ENCODE measurements at places on chromosomes 4 and X. TPM values are rescaled to one million over a fixed set of nuclear protein-coding genes. Genes with fewer than 3 reads are reported as not detected.

DNA sequence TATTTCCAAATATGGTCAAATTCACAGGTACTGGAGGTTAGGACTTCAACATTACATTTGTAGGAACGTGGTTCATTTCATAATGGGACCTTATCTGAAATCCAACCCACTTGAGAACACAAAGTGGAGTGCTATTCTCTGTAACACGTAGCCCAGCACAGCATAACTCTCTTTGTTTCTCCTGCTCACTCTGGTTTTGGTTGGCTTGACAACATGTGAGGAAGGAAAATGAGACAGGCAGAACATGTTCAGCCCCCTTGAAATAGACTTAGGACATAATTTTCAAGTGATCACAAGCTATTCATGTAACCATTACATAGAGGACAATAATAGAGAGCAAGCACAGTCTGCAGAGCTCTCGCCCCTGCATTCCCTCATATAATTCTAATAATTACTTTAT is 115.1 kb upstream of the SMIM10 start:
- DNase-seq = no peak
- H3K27me3 ChIP-seq = no peaks in the 10 kb centered on the region
- H3K4me1 ChIP-seq = peaks cover 2% of the 10 kb centered on the region
- no peaks in the 10 kb centered on the region for H3K36me3 ChIP-seq

The IL21 gene
- total RNA-seq = 0.12 TPM

- no peak overlapping the region for H3K27ac ChIP-seq
- H3K27me3 ChIP-seq = no peaks in the 10 kb centered on the region
- no peak overlapping the region for H3K4me3 ChIP-seq
- H3K4me1 ChIP-seq = no peaks in the 10 kb centered on the region
- DNase-seq = no peak
Observed at GRCh38 chrX:21004835-21005234, 369.4 kb upstream of the CNKSR2 start.

The GAGE2A gene
- total RNA-seq = 0.52 TPM

DNA sequence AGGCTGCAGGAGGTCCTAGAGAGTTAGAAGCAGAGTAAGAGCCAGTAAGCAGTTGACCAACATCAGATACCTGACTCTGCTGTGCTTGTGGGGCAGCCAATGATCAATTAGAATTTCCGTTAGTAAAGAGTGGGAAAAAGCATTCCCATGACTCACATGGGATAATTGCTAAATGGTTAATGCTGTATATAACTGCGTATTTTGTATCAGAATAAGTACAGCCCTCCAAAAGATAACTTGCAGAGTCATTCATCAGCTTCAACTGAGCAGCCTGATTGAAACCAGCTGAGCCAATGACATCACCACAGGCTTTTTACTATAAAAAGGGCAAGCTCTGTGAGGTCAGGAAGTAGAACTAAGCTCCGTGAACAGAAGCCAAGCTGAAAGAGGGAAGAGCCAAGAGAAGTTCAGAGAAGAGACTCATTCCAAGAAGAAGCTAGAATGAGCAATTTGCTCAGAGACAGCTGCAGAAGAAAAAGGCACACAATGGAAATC is 67.9 kb downstream of the PPP3CA start:
- H3K27ac ChIP-seq = no peak overlapping the region
- H3K27me3 ChIP-seq = no peaks in the 10 kb centered on the region
- no peak for DNase-seq
- no peak overlapping the region for H3K4me3 ChIP-seq
- H3K36me3 ChIP-seq = no peaks in the 10 kb centered on the region

DNA sequence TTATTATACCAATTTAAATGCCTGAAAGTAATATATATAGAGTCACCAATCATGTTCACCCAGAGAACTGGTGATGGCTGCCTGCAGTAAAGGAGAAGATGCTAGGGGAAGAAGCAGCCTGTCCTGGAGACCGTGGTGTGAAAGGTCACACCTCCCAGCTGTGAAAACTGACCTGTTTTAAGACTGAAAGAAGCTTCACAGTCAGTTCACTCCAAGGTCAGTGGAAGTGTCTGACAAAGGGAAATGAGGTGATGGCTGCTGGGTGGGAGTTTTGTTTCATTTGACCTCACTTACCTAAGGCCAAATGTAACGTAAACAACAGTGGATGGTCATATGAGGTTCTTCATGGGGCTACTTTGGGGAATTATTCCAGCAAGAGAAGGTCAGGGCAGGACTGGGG is 352.1 kb upstream of the GATB start:
- no peaks in the 10 kb centered on the region for H3K36me3 ChIP-seq
- H3K4me3 ChIP-seq = no peak overlapping the region
- no peak for DNase-seq
- no peaks in the 10 kb centered on the region for H3K27me3 ChIP-seq
- H3K4me1 ChIP-seq = no peaks in the 10 kb centered on the region

GRCh38 chr4:87258677-87259076 is 38.3 kb upstream of the KLHL8 start:
- no peaks in the 10 kb centered on the region for H3K36me3 ChIP-seq
- no peak overlapping the region for H3K4me3 ChIP-seq
- no peaks in the 10 kb centered on the region for H3K4me1 ChIP-seq
- H3K27me3 ChIP-seq = no peaks in the 10 kb centered on the region
- DNase-seq = no peak

The MAGEA2B gene
- 21.8 TPM for total RNA-seq

- no peaks in the 10 kb centered on the region for H3K27me3 ChIP-seq
- no peaks in the 10 kb centered on the region for H3K36me3 ChIP-seq
- no peak overlapping the region for H3K4me3 ChIP-seq
- no peak for DNase-seq
Observed at GRCh38 chrX:39311646-39312045, 510.4 kb downstream of the MID1IP1 start.

DNA sequence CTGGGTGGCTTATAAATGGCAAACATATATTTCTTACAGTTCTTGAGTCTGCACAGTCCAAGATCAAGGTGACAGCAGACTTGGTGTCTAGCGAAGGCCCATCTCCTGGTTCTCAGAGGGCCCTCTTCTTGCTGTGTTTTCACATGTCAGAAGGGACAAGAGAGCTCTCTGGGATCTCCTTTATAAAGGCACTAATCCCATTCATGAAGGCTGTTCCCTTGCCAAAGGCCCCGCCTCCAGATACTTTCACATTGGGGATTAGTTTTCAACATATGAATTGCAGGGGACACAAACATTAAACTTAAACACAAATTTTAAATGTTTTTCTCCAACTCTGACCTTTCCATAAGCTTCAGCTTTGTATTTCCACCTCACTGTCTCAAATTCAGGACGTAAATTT is 1135.0 kb upstream of the TENM3 start:
- H3K4me3 ChIP-seq = no peak overlapping the region
- H3K36me3 ChIP-seq = no peaks in the 10 kb centered on the region
- no peaks in the 10 kb centered on the region for H3K27me3 ChIP-seq
- H3K4me1 ChIP-seq = no peaks in the 10 kb centered on the region

DNA sequence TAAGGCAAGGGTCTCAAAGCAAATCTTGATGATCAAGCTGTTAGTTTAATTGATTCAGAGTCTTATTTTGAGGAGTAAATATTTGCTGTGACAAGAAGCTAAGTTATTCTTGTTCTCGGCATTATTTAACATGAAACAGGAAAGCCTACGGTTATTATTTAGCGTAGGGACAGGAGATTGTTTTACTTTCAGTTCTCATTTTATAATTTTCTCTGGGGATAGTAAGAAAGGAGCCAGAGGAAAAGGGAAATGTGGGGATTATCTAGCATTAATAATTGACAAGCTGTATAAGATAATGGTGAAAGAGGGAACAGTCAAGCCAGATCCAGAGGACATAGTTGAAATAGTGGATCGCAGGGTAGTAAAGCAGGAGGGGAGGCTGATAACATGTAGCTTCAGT is 39.7 kb upstream of the PARM1 start:
- no peak overlapping the region for H3K4me3 ChIP-seq
- no peak overlapping the region for H3K27ac ChIP-seq
- H3K36me3 ChIP-seq = no peaks in the 10 kb centered on the region

DNA sequence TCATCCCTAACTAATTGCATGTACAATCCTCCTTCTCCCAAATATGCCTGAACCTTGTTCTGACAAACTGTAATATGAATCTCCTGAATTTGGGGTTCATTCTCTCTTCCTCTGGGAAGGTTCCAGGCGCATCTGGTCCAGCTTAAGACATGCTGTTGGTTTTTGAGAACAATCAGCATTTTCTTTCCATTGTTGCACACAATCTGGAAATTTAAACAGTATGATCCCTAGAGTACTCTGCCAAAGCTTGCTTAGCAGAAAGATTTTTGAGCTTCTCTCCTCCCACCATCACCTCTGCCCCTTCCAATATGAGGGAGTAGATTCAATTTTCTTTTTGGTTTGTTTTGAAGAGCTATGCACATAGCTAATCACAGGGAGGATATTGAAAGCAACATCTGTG is 50.1 kb downstream of the SRPX start:
- no peak overlapping the region for H3K27ac ChIP-seq
- H3K4me1 ChIP-seq = no peaks in the 10 kb centered on the region
- no peak overlapping the region for H3K4me3 ChIP-seq
- H3K27me3 ChIP-seq = no peaks in the 10 kb centered on the region
- no peak for DNase-seq

Data from HCT116 (cell line).